MV-4-11 (cell line): ENCODE measurements at places on chromosomes 11 and 22.

GRCh38 chr22:50738649-50739227 is 734 bp downstream of the ACR start:
- DNase-seq, result no peak

- no peak for DNase-seq
Observed at GRCh38 chr11:3933165-3933628, 77.7 kb downstream of the STIM1 start.

GRCh38 chr11:20672575-20672974 is 3.2 kb downstream of the NELL1 start:
- DNase-seq, result no peak

DNA sequence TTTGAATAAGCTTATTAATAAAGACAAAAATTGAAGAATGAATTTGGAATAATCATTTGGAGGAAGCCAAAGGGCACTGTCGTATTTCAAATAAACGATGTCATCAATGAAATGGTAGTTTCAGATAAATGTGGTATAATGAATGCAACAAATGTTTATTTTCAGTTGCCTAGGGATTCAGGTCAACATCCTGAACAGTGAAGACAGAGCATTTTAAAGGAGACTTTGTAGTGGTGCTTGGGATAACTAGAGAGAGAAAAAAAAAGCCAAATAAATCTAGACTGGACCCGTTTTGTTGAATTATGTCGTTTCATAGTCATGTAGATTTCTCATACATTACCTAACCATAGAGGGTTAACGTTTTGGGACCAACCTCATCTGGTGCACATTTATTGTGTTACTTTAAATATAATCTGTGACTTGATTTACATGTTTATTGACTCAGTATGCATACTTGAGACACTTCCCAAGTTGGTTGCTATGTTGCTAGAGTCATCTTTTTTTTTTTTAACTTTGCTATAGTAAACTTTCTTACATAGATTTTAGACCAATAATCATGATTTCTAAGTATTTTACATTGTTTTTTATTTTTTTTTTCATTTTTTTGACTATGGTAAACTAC is 111.1 kb downstream of the NCAM1 start:
- DNase-seq, result no peak

DNA sequence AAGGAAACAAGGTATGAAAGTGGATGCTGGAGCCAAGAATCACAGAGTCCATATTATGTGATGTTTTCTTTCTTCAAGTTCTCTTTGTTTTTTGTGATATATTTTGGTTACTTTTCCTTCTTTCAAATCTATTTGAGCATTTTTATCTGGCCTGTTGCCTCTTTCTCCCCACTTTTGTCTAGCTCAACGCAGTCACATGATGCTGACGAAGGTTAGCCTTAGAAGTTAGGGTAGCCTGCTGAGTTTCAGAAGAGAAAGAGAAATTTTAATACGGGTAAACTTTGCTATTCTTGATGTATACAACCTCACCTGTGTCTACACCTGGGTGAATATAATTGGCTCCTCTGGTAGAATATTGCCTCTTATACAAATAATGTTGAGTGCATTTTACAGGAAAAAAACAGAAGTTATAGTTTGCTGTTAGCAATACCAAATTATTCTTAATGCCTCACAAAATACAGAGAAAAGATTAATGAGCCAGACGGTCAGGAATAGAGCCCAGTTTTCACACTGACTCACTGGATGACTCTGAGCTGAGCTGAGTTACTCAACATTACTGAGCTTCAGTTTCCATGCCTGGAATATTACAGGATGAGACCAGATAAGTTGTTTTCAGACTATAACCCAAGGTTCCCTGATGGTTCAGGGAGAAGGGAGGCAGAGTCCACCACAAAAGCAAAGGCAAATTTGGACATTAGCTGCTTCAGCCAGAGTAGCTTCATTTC is 161.6 kb upstream of the BDNF start:
- no peak for DNase-seq

DNA sequence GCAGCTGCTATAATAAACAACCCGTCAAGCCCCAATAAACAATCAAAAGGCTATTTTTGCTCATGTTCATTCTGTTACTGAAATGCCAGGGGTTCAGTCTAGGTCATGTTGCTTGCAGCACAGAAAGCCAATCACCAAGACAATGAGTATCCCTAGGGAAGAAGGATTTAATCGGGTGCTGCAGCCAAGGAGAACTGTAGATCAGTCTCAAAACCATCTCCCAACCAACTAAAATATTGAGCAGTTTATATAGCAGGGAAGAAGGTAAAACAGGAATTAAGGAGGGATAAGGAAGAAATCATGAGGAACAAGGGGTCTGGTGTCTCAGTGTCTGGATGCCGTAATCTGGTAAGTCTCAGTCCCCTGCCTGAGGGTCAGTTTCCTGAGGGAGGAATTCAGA is 169.5 kb downstream of the BLID start:
- no peak for DNase-seq

DNA sequence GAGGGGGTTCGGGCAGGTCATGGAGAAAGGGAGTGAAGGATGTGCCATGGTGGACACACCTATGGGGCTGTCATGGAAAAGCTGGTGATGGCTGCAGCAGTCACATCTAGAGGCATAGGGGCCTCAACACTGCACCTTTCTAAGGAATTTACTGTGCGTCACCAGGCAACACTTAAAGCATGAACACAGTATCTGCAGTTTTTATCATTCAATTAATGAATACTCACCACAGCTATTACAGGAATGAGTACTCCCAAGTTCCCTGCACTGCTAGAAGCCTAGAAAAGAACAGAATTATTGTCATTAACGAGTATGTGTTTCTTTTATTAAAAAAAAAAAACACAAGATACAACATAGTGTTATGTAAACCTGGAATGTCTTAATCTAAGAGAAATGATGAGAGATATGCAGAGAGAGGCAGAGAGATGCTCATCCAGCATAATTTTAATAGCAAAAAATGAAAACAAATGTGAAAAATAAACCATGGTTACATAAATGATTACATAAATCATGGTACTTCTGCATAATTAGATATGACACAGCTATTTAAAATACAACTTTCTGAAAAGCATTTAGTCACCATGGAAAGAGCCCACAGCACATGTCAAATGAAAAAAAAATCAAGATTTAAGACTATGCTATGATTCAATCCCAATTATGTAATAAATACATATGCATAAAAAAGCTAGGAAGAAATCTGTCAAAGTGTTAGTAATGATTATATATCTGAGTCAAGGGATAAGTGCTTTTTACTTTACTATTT is 19.2 kb downstream of the SERPIND1 start:
- DNase-seq, result no peak

- DNase-seq, result peak; percentile 73
Observed at GRCh38 chr11:106021181-106021966, 666 bp downstream of the MSANTD4 start.

DNA sequence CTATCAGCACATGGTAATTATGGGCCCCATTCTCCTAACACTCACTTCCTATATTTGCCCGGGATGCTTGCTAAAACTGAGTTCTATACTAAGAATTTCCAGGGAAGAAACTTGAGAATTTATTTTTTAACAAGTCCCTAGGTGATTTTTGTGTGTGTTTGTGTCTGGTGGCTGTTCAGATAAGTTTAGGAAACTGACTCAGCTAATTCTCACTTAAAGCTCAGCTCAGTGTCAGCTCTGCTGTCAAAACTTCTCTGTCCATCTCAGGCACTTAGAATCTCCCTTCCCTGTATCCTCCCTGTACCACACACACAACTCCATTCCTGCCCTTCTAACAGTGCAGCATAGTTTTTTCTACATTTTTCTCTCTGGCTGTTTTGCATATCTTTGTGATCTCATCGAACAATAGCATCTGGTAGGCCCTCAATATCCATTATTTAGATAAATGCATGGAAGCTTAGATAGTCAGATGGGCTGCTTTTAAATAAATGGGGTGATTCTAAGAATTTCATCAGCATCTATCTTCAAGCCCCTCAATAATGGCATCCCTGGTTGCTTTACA is 69.3 kb downstream of the PIWIL4 start:
- DNase-seq, result no peak

- DNase-seq, result no peak
Observed at GRCh38 chr11:2459796-2460531, 15.2 kb downstream of the KCNQ1 start.

DNA sequence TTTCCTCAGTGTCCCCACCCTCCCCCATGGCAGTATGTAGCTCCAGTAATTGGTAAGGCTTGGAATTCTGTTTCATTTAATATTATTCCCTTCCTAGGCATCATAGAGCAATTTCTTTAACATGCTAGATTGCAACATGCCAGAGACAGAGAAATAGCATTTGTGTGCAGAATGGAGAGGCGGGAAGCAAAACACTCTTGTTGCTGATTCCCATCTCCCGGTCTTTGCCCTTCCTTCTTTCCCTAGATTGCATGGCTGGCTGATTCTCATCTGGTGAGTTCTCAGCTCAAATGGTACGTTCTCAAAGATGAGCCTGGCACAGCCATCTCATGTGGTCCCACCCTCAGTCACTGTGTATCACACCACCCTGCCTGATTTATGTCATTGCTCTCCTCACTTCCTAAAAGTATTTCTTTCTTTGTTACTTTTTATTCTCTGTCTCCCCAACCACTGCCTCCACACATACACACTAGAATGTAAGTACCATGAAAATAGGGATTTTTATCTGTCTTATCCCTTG is 66.9 kb downstream of the ARFGAP2 start:
- no peak for DNase-seq

GRCh38 chr22:44359496-44360110 is 46.9 kb upstream of the SHISAL1 start:
- DNase-seq, result no peak

GRCh38 chr11:92527467-92527866 is 302.8 kb downstream of the FAT3 start:
- DNase-seq, result no peak

DNA sequence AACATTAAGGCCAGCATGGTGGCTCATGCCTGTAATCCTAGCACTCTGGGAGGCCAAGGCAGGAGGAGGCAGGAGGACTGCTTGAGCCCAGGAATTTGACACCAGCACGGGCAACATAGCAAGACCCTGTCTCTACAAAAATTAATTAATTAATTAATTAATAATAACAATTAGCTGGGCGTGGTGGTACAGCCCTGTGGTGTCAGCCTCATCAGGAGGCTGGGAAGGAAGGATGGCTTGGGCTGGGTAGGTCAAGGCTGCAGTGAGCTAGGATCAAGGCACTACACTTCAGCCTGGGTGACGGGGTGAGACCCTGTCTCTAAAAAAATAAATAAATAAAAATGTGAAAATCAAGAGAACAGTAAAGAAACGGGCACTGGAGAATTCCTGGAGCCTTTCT is 1.4 kb downstream of the ARFGAP3 start:
- no peak for DNase-seq

DNA sequence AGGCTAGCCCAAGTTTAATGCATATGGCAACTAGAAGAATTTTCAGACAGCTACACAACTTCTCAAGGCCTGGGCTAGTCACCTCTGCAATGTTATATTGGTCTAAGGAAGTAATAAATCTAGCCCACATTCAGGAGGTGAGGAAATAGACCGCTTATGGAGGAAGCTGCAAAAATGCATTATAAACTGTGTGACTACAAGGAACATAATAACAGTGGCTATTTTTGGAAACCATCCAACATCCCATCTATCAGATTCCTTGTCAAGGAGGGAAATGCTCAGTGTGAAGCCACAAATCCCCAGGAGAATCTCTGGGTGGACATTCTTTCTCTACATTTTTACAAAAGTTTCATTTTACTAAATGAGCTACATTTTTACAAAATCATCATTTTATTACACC is 76.1 kb downstream of the BBOX1 start:
- no peak for DNase-seq

- DNase-seq, result peak; percentile 33
Observed at GRCh38 chr11:7498193-7498592, 12.9 kb downstream of the OLFML1 start.

- DNase-seq, result no peak
Observed at GRCh38 chr22:48353116-48353947, 1474.3 kb downstream of the BRD1 start.

DNA sequence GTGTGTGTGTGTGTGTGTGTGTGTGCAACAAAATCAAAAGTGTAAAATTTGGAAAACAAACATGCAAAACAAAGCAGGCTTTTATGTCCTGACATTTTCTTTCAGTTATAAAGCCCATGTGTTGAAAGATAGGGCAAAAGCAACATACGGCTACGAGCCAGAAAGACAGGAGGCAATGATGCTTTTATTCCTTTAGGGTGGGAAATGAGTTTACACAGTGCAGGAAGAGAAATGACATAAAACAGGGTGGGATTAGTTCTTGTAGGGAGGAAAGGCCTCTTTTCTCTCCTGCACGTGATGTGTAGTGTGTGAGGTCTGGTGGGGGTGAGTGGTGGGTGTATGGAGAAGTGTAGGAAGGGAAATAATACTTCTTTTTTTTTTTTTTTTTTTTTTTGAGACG is 29.4 kb downstream of the IL18 start:
- DNase-seq, result no peak
